Stimulated activated CD4-positive, alpha-beta T cell treated with anti-CD3 and anti-CD28 coated beads, Interleukin-12 subunit alpha, Interleukin-12 subunit beta, amount 100 ng/mL, for 48 hours (primary cell): ENCODE measurements at places on chromosomes 3 and 15.

- no peak for DNase-seq
These were observed 112.0 kb upstream of the RPL32 start for GRCh38 chr3:12953201-12953995.

DNA sequence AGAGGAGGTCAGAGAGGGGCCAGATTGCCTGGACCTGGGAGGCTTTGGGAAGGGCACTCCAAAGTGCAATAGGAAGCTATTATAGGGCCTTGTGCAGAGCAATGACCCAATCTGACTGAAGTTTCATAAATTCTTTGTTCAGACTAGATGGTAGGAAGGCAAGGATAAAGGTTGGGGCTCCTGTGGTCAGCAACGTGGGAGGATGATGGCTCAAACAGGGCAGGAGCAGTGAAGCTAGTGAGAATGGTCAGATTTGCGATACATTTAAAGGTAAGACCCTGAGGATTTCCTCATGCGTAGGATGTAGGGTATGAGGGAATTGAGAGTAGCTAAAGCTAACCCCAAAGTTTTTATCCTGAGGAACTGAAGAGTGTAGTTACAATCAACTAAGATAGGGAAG, 139.0 kb downstream of the USP13 start:
- no peak for DNase-seq

- DNase-seq = no peak
These were observed 316.3 kb downstream of the UACA start for GRCh38 chr15:70447081-70447480.

DNA sequence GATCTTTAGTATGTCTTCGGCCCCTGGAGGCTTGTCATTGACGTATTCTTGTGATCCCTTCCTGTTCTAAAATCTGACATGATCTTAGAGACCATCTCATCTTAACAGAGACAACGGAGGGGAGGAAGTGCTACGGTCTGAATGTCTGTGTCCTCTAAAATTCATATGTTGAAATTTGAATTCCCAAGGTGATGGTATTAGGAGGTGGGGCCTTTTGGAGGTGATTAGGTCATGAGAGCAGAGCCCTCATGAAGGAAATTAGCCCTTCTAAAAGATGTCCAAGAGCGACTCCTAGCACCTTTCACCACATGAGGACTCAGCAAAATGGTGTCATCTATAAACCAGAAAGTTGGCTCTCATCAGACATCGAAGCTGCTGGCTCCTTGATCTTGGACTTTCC, 233.2 kb upstream of the CMC1 start:
- DNase-seq = no peak

- no peak for DNase-seq
These were observed 908 bp upstream of the RAB43 start for GRCh38 chr3:129122412-129123011.

DNA sequence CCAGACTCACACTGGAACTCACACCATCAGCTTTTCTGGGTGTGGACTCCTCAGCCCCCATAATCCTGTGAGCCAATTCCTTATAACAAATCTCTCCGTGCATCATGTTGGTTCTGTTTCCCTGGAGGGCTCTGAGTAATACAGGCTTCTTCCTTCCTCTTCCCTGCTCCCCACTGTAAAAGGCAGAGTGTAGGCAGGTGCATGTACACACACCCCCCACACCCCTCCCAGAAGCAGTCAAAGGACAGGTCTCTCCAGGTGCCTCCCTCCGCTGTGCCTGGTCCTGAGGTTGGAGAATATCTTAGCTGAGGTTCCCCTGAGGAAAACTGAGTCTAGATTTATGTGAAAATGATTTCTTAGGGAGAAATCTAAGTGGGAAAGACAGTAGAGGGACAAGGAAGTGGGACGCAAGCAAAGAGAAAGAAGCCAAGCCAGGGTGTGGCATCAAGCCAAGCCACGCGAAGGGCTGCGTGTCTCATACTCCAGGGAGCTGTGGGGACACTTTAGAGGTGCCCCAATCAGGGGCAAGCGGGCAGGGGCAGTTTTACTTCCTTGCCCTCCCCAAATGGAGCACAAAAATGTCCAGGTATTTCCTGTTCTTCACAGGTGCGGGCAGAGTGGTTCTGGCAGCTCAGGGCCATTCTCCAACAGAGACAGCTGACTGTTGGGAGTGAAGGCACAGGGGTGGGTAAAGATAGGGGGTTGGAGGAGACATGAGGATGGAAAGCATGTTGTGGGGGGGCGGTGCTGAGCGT, 86.6 kb downstream of the HMG20A start:
- no peak for DNase-seq

- no peak for DNase-seq
These were observed 71.4 kb downstream of the DUT start for GRCh38 chr15:48402427-48403177.

DNA sequence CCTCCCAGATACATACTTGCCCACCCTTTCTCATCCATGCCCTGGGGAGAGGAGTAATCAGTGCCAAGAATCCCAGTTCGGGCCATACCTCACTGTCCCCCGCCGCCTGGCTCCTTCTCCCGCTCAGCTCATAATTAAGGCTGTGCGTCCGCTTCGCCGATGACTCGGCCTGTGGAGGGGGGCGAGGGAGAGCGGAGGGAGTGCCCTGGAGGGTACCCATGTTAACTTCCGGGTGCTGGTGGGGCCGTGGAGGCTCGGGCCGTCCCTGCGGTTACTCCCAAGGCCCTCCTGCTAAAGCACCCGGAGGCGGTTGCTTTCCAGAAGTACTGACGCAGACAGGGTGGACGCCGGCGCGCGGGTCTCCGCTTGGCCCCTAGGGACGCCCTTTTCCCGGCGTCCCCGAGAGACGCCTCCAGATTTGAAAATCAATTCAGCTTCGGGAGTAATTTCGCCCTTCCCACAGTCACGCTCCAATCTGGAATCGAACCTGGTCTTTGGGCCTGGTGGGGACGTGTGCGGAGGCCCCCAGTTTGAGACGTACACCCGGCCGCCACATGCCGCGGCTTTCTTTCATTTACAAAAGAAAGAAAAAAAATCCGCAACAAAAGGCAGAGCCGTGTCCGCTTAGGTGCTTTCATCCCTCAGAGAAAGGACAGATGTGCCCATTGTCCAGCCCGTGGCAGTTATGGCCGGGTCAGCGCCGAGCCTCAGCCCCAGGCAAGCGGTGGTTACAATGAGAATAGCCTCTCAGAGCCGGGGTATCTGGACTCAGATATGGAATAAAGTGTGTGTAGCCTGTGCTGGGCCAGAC, 1.0 kb upstream of the ONECUT1 start:
- DNase-seq = no peak

DNA sequence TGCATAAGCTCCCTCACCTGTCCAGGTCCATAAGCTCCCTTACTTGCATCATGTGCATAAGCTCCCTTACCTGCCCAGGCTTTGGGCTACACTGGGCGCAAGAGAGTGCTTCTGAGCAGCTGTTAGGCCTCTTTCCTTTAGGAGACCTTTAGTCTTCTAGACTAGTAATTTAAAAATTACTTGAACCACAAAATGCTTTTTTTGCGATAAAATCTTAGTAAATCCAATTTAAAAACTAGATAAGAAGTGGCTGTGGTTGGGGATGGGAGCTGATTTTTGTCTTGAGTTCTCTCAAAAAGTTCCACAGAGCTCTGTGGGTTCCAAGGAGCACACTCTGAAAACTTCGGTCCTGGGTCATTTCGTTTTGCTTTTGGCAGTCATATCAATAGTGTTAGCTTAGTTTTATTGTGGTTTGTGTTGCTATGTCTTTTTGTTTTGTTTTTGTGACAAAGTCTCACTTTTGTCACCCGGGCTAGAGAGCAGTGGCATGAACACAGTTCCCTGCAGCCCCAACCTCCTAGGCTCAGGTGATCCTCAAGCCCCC, 6.7 kb downstream of the CEMIP start:
- no peak for DNase-seq

DNA sequence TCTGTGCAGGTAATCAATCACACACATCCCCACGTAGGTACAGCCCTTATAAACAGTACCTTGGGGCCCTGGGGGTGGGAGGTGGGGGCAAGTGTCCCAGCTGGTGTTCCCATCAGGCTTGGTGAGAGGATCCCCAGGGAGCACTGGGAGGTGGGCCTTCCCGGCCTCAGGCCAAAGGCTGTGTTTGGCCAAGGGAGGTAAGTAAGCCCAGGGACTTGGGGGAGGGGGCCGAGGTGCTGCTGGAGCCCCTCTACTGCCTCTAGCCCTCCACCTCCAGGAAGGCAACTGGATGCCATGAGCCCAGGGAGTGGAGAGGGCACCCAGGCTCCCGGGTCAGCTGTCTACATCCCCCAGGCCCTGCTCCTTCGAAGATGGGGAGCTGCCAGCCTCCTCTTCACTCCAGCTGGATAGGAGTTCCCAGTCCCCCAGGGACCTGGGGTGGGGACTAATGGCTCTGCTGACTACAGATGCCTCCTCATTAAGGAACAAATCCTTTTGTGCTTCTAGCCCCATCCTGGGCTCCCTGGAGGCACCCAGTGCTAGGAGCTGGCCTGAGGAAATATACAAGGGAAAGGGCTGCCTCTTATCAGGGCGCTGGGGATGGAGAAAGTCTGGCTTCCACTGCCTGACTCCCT, 33.1 kb downstream of the RNU5B-1 start:
- DNase-seq = no peak

DNA sequence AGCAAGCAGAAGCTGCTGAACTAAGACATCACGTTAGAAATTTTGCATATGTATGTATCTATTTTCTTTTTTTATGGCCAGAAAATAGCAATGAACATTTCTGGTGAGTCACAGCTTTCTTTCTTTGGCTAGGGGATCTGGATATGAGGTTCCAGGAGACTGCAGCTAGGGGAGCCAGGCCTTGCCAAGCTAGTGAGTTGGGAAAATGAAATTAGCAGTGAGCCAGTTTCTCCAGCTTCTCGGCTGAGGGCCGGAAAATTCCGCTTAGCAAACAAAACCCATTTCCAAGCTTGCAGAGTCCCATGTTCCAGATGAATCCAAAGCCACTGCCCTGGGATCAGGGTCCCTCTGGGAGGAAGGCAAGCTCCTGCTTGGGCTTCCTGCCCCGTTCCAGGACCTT, 137.6 kb downstream of the SRGAP3 start:
- no peak for DNase-seq

DNA sequence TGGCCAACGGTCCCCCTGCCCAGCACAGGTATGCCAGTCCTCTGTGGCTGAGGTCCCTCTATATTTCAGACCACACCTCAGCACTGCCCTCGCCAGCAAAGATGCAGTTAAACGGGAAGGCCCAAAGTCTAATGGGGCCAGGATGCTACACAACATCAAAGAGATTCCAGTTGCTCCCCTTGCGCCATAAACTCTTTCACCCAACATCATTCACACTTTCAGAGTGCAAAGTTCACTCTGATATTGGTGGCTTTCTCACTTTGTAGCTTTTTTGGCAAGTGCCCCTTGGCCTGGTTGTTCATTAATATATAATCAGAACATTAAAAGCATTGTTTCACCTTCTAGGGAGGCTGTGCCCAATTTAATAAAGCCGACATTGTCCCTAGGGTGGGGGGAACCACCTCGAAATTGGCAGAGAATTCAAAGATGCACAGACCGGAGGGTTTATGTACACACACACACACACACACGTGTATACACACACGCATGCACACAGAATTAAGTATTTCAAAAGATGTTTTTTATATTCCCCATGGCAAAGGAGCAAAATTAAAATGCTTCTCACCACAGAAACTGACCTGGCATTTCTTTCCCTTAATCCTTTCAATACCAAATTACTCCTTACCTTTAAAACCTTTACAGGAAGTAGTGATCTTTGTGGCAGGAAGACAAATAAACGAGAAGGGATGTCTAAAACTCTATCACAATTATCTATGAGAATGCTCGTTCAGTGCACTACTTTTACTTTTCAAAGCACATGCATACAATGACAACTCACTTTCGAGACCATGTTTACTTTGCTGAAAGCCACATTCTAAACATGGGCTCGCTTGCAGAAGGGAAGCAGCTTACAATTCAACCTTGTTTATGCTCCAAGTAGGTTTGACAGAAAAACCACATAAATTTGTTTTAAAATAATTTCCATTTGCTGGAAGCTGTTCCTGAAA, 19.5 kb downstream of the LRIG1 start:
- DNase-seq = no peak

DNA sequence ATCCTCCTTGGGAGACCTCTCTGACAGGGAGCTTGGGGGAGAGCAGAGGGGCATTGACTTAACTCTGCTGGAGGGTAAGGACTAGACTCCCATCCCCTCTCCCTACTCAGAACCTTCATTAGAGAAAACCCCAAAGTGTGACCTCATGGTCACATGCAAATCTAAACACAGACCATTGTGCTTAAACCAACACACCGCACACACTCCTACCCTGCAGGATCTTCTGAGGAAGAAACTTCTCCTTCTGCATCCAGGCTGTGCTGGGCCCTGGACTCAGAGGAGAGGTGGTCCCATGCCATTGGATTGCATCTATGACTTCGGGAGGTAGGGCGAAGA, 805 bp upstream of the PARP16 start:
- no peak for DNase-seq

DNA sequence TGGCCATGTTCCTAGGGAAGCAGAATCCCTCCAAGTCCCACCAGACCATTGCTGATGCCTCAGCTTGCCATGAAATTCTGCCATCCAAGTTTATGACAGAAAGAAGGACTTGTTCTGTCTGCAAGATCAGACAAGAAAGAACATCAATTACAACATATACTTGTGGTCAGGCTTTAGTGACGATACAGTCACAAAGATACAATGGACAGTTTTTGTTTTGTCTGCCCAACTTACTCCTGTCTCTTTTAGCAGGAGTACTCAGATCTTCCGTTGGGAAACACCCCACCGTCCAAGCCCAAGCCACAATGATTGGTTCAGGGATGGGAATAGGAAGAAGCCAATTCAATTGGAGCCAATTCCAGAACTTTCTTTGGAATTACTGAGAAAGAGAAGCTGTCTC, 15.7 kb downstream of the KLHL6 start:
- DNase-seq = no peak

DNA sequence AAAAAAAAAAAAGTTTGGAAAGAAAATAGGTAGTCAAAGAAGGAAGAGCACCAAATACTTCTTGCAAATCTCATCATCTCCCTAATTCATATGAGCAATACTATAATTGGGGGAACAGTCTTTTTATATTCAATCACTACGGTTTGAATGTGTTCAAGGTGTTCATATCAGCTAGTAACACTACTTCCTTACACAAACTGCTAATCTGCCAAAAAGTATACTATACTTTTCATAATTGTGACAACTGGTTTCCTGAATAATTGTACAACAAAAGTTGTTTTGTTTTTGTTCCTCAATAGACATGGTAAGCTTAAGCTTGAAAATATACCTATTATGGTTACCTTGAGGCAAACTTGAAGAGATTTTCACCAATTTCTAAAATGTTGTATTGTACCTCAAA, 12.1 kb downstream of the SETD2 start:
- DNase-seq = no peak

DNA sequence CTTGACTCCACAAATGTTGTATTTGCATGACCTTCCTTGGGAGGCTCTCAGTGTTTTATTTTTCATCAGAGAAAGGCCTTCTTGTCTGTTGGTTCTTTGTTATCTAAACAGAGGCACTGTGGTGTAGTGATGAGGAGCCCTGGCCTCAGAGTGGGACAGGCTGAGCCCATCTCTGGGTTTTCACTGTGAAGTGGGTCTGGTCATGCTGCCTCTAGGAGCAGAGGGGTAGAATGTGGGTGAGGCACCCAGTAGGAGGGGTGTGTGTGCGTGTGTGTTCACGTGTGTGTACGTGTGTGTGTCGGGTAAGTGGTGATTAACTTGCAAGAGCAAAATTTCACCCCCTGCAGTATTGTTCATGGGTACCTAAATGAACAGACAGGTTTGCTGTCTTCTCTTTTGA, 14.4 kb downstream of the KLF13 start:
- no peak for DNase-seq
